Activated T-helper 17 cell treated with anti-CD3 and anti-CD28 coated beads, Interleukin-2, amount 50 U/mL, for 72 hours (primary cell): ENCODE measurements at places on chromosomes 7 and 10.

DNA sequence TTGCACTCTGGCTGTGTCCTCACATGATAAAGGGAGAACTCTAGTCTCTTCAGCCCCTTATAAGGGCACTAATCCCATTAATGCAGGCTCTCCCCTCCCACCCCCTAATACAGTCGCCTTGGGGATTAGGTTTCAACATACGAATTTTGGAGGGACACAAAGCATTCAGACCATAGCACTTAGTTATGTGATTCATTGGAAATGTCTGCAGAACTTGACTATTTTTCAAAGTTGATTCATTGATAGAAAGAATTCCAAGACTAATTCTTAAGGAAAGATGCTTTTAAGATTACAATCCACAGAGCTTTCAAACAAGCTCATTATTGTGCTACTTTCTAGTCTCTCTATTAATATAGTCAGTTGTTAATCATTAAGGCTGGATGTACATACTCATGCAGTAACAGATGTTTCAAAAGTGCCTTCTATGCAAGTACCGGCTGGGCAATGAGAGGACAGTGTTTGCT lies 85.3 kb upstream of the RPA3 start:
- ATAC-seq, result no peak
- H3K4me3 ChIP-seq, result no peak overlapping the region
- H3K27ac ChIP-seq, result no peak overlapping the region
- no peaks in the 10 kb centered on the region for H3K4me1 ChIP-seq
- no peaks in the 10 kb centered on the region for H3K27me3 ChIP-seq

- no peaks in the 10 kb centered on the region for H3K36me3 ChIP-seq
- H3K4me3 ChIP-seq, result no peak overlapping the region
- ATAC-seq, result no peak
- H3K27me3 ChIP-seq, result peaks cover 4% of the 10 kb centered on the region
Observed at GRCh38 chr7:157830331-157830730, 493.5 kb downstream of the DNAJB6 start.

DNA sequence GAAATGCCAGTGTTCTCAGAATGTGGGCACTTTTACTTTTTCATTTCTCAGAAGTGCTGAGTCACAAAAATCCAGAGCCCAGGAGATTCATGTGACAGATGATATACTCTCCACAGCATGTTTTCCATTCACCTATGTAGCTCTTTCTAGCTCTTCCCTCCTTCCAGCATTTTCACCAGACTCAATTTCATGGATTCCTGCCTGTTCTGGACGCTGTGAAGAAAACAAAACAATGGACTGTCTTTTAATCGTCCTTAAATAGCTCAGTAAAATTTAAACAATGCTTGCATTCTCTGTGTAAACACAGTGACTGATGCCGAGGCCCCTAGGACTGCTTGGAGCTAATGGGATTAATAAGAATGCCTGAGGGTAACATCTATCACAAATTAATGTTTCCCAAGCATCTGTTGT lies 25.5 kb downstream of the ZNF713 start:
- H3K4me3 ChIP-seq, result no peak overlapping the region
- peaks cover 14% of the 10 kb centered on the region for H3K36me3 ChIP-seq
- H3K27me3 ChIP-seq, result no peaks in the 10 kb centered on the region
- no peaks in the 10 kb centered on the region for H3K4me1 ChIP-seq

GRCh38 chr10:103991393-103992128 lies 24.6 kb downstream of the SLK start:
- H3K27ac ChIP-seq, result no peak overlapping the region
- peaks cover 66% of the 10 kb centered on the region for H3K36me3 ChIP-seq
- H3K4me1 ChIP-seq, result peaks cover 18% of the 10 kb centered on the region
- no peaks in the 10 kb centered on the region for H3K27me3 ChIP-seq

DNA sequence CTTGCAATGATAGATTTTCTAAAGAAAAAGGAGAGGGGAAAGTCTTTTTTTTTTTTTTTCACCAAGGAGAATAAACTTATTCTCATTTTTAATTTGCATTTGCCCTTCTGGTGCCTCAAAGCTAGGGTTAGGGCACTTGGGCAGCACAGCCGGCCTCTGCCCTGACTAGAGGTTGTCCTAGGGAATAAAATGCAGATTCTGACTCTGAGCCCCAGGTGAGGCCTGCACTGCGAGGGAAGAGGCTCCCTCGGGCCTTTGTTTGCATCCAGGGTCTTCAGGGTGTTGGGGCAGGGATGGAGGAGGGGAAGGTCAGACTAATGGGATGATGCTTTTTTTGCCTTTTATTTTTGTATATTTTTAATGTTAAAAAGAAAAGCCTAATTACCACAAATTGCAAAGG lies 7.8 kb downstream of the MYL7 start:
- H3K36me3 ChIP-seq, result no peaks in the 10 kb centered on the region
- H3K27ac ChIP-seq, result no peak overlapping the region
- no peaks in the 10 kb centered on the region for H3K27me3 ChIP-seq

- peaks cover 4% of the 10 kb centered on the region for H3K4me1 ChIP-seq
- peaks cover 23% of the 10 kb centered on the region for H3K27me3 ChIP-seq
- peak; percentile 96 for ATAC-seq
Observed at GRCh38 chr10:30637881-30638467, 8.4 kb upstream of the LYZL2 start.

DNA sequence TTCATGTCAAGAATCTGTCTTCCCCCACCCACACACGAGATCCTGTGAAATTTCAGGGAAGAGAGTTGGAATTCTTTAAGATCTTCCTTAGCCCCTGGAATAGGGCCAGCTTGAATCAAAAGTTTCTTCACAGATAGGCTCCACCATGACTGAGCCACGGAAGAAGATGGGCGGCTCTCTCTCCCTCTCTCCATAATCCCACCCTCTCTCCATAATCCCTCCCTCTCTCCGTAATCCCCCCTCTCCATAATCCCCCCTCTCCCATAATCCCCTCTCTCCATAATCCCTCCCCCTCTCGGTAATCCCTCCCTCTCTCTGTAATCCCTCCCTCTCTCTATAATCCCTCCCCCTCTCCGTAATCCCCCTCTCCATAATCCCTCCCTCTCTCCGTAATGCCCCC lies 20.4 kb downstream of the SHH start:
- no peak overlapping the region for H3K4me3 ChIP-seq
- H3K4me1 ChIP-seq, result no peaks in the 10 kb centered on the region
- no peaks in the 10 kb centered on the region for H3K27me3 ChIP-seq
- H3K27ac ChIP-seq, result no peak overlapping the region

- no peak overlapping the region for H3K27ac ChIP-seq
- peaks cover 3% of the 10 kb centered on the region for H3K27me3 ChIP-seq
- H3K4me1 ChIP-seq, result no peaks in the 10 kb centered on the region
- ATAC-seq, result no peak
- H3K36me3 ChIP-seq, result no peaks in the 10 kb centered on the region
Observed at GRCh38 chr10:131842351-131843088, 58.3 kb upstream of the PPP2R2D start.

- H3K36me3 ChIP-seq, result no peaks in the 10 kb centered on the region
- no peak for ATAC-seq
- no peaks in the 10 kb centered on the region for H3K27me3 ChIP-seq
- H3K4me1 ChIP-seq, result no peaks in the 10 kb centered on the region
- H3K27ac ChIP-seq, result no peak overlapping the region
Observed at GRCh38 chr7:20542594-20542993, 72.9 kb upstream of the ABCB5 start.

GRCh38 chr7:78220754-78221153 lies 422.2 kb downstream of the PHTF2 start:
- no peak overlapping the region for H3K27ac ChIP-seq
- H3K27me3 ChIP-seq, result peaks cover 26% of the 10 kb centered on the region
- no peak for ATAC-seq
- H3K36me3 ChIP-seq, result no peaks in the 10 kb centered on the region
